ENCODE measurements at places on chromosomes 6 and 20.
A peak's percentile ranks its signal among the peaks of the same experiment; 100 is the strongest.

GRCh38 chr6:21099338-21100314, 493.9 kb upstream of the SOX4 start:
- DNase-seq: no peak

DNA sequence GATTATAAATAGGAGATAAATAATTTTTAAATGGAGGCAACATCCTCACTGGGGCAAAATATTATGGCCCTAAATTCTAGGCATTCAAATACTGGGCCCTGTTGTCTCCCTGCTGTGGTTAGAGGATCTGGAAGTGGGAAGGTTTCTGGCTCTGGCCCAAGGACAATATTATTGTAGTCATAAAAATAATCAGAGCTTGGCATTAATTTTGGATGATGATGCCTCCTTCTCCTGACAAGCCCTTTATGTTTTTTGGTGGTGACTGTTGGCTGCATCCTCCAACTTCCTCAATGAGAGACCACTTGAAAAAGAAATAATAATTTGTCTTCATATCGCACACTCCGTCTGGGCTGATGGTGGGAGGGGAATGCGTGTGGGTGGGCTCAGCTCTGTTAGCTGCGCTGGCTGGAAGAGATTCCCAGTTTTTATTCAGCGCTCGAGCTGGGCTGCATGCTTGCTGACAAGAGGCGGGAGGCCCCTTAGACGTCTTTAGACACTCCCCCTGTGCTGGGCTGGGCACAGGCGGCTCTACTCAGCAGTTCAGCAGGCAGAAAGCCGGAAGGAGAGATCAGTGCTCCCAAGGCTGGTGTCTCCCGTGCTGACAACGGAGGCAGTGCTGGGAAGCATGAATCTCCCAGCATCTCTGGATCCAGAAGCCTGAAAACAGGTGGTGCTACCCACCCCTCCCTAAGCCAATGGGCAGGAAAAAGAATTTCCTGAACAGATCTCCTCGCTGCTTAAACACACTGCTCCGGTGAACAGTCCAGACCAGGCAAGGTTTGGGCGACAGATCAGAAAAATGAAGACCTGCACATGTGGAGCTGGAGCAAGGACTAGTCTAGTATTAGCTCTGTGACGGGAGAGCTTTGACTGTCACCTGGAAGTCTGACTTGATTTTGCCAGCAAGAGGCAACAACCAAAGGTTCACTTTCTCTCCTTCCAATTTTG, 97.7 kb downstream of the SYCP2 start:
- peak; percentile 36 for DNase-seq

GRCh38 chr6:11535801-11536230, 1.7 kb upstream of the TMEM170B start:
- peak; percentile 12 for DNase-seq

DNA sequence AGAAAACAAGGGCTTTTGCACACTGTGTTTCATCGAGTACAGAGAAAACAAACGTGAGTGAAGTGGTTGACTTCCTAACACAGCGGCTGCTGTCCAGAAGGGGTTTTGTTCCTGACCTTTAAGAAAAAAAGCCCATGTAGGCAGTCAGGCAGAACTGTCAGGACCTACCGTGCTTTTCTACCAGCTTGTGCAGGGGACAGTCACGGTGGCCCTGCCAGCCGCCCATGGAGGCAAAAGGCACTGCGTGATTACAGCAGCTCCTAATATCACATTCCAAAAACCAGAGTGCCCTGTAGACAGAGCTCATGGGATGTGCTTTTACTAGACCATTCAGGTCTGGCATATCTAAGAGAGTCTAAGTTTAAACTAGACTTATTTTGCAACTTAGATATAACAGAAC, 12.2 kb downstream of the TNFAIP3 start:
- no peak for DNase-seq

- DNase-seq: no peak
Observed at GRCh38 chr6:88458662-88459061, 292.5 kb upstream of the CNR1 start.

- DNase-seq: no peak
Observed at GRCh38 chr6:170032197-170032596, 258.7 kb downstream of the DLL1 start.

DNA sequence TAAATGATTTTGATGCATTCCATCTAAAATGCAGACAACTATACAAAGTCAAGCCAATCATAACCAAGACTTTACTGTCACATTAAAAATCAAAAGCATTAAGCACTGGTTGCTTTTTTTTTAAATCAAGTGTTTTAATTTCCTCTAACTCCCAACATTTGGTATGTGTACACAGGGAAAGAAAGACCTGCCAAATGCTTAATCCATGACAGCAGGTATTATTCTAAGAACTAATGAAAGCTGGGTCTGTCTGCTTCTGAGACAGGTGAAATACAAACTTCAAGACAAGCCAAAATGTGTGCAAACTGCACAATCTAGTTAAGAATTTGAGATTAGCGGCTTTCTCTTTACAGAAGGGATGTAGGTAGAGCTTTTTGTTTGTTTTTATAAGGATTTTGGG, 126.1 kb downstream of the GMDS start:
- DNase-seq: no peak

GRCh38 chr20:6767536-6768227, at the start of gene BMP2:
TSS of gene BMP2 (plus strand) at chr20:6767686. CDS start at chr20:6770127, 2,441 bp downstream.
- DNase-seq: peak; percentile 54

- no peak for DNase-seq
Observed at GRCh38 chr20:16317445-16318362, 255.5 kb downstream of the KIF16B start.

- no peak for DNase-seq
Observed at GRCh38 chr6:88702956-88703556, 260.4 kb downstream of the RNGTT start.

DNA sequence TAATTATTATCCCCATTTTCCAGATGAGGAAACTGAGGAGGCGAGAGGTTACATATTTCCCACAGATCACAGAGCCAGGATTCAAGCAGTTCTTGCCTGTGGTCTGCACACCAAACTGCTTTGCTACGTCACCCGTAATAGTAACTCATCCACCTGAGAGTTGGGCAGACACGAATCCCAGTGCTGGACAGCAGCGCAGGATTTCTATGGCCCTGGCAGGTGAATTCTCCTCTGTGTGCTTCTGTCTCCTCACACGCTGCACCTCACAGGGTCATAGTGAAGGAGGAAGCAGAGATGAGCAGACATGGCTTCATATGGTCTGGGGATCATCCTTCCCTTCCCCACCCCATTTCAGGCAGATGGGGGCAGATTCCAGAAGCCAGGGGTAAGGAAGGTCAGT, 127.0 kb upstream of the LRFN2 start:
- no peak for DNase-seq

DNA sequence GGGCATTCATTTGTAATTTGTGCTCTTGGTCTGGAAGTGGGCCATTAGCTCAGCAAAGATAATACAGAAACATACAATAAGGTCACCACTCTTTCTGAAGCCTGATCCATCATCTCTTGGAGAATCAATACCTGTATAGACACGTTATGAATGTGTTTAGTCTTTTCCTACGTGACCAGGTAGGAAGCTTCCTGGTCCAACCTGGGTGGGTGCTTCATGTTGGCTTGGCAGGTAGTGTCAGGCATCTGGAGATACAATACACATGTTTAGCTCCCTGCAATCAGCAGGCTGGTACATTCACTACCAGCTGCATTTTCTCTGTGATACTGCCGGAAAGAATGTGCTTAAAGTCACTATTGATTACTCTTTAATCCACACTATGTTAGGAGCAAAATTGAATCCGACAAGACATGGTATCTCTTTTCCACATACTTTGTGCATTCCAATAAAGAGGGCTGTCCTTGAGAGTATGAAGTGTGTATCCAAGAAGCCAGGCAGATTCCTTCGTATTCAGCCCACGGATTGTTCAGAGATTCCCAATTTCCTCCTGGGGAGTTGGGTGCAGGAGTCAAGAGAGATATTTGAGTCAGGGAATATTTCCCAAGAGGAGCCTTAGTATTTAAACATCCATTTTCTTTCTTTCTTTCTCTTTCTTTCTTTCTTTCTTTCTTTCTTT, 49.9 kb upstream of the RANBP9 start:
- DNase-seq: no peak

GRCh38 chr6:110741517-110741916, 73.8 kb downstream of the CDK19 start:
- no peak for DNase-seq

Data from endothelial cell (in vitro differentiated cells).